ENCODE measurements at places on chromosomes 2 and 18.

DNA sequence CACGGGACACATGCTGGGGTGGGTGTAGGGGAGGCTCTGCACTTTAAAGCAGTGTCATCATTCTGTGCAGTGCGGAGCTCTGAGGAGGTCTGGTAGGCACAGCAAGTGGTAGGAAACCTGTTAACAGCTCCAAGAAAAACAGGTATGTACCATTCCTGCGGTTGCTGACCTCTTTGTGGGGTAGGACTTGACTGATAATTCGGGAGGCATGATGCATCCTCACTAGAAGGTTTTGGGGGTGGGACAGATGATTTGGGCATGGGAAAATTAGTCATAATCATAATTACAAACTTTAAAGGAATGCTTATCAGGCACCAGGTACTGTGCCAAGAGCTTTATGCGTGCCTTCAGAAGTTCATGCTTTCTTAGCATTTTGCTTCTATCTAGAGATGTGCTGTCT lies 9.7 kb downstream of the DOK1 start:
- DNase-seq, result no peak

GRCh38 chr18:50274044-50274442 lies 7.3 kb downstream of the MBD1 start:
- DNase-seq, result no peak

GRCh38 chr2:20215183-20216040 lies 9.5 kb downstream of the SDC1 start:
- no peak for DNase-seq

DNA sequence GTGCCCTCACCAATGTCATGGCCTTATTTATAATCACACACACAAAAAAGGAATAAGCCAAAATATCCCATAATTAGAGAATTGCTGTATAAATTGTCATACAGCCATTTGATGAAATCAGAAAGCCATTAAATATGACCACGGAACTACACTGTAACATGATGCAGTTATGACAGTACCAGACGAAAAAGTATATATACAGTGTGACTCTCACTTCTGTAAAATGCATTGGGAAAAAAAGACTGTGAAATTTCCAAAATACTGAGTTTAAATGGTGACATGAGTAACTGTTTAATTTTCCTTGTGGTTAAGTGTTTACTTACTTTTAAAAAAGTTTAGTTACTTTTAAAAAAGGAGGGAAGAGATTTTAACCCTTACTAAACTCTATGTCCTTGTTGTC lies 25.4 kb downstream of the UXS1 start:
- DNase-seq, result no peak

- DNase-seq, result peak; percentile 81
Observed at GRCh38 chr2:97935719-97936161, 60.0 kb downstream of the TMEM131 start.

GRCh38 chr2:46973673-46974072 lies 58.1 kb upstream of the MCFD2 start:
- DNase-seq, result no peak

- no peak for DNase-seq
Observed at GRCh38 chr2:179932786-179933185, 71.4 kb upstream of the ZNF385B start.

- DNase-seq, result no peak
Observed at GRCh38 chr2:61660511-61661388, 122.6 kb upstream of the XPO1 start.
